ENCODE measurements at places on chromosomes 4 and X.

- DNase-seq = no peak
These were observed 32.2 kb upstream of the CCSER1 start for GRCh38 chr4:90095000-90095399.

GRCh38 chrX:16825264-16826035 lies 39.2 kb downstream of the TXLNG start:
- DNase-seq = no peak

GRCh38 chr4:2487632-2488031 lies 18.7 kb downstream of the RNF4 start:
- no peak for DNase-seq

DNA sequence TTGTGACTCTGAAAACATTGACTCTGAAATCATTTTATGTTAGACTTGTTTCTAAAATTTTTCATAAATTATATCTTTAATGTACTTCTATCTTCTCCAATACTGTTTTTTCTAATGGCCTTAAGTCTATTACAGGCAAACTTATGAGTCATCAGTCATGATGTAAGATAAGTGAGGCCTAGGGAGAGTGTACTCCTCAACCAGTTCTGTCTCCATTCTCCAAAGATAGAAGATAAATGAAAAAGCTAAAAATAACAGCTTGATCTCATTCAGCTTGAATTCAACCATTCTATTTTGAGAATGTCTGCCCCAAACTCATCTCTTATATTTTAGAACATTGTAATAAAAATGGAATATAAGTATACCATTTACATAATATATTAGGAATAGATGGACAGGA lies 34.5 kb downstream of the STBD1 start:
- peak; percentile 7 for DNase-seq

DNA sequence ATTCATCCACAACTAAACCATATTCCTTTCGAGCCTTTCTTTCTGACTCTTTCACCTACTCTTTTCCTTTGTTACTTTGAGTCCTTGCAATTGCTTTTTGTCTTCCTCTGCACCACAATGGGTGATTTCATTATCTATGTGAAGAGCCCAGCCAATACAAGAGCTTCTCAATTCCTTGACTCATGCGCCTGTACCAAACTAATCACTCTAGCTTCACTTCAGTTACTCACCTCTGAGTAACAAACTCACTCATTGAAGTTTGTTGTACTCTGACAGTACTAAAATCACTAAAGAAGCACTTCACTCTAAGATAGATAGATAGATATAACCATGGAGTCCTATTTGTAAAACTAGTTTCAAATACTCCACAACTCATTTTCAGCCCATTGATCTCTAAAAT lies 191.7 kb upstream of the EPHA5 start:
- DNase-seq = no peak

- DNase-seq = no peak
These were observed 24.4 kb upstream of the PLAC8 start for GRCh38 chr4:83138946-83139345.

DNA sequence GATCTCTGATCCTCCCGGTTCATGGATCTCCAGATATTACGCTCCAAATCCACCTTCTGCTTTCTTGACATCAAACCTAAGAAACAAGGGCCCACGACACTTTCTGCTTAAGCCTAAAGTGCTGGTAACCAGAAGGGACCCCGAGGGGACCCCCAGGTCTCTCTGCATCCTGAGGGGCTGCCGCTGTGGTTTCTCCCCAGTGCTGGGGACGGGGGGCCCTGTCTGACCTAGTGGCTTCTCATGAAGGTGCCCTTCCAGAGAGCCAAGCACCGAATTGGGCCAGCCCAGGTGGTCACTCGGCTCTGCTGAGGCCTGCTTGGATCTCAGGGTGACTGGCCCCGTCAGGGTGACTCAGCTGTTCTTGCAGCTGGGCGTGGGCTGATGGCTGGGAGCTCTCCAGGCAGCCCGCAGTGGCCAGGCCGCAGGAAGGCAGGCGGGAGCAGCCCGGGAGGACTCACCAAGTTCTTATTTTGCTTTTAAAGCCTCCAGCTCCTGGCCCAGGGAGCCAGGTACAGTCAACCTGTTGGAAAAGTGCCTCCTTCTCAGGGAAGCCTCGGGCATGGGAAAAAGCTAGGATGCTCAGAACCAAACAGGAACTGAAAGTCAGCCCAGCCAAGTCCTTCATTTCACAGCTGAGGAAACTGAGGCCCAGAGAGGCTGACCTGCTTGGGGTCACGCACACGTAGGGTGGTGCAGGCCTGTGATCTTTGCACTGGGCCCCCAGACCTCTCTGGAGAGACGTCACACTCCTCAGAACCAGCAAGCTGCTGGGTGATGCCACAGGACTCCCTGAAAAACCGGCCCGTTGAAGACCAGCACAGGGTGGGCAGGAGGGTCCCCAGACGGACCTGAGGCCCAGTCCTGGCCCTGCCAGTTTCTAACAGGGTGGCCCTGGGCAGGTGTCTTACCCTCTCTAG lies 16.7 kb downstream of the BLOC1S4 start:
- no peak for DNase-seq

DNA sequence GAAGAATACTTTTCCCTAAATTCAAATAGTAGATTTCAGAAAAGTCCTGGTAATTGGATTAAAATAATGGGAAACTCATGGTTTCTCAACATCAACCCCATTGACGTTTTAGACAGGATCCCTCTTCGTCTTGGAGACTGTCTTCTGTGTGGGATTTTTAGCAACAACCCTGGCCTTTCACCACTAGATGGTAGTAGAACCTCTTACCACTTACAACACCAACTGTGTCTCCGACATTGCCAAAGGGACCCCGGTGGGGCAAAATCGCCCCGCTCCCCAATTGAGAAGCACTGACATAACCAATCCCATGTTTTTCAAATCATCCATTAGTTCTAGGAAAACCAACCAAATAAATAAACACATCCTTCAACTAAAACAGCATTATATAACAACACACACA lies 16.9 kb upstream of the ANOS1 start:
- DNase-seq = peak; percentile 64

DNA sequence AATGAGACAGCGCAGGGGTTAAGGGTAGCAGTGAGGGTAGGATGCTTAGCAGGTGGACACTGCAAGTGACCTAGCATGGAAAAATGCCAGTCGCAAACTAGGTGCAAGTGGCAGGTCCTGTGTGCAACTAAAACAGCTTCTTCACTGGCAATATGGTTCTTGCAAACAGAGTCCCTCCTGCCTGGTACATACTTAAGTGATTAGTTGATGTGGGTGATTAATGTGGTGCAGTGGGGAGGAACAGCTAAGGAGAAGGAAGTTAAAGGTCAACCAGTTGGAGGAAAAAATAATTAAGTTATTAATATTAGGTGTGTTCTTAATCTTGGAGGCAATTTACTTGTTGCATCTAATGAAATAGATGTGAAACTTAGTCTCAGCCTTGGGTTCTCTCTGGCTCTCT lies 121.6 kb upstream of the IGFBP7 start:
- DNase-seq = no peak

DNA sequence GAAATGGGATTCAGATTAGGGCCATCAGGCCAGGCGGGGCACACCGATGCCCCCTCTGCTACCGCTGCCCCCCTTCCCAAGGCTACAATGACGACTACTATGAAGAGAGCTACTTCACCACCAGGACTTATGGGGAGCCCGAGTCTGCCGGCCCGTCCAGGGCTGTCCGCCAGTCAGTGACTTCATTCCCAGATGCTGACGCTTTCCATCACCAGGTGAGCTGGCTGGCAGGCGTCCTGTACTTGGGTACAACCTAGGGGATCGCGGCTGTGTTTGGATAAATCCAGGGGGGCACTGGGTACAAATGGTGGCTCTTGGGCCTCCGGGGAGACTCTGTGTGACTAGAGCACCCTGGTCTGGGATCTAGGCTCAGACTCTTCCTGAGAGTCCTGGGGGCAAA lies 1.1 kb downstream of the EMD start:
- DNase-seq = no peak

- no peak for DNase-seq
These were observed 1511.0 kb downstream of the ARAP2 start for GRCh38 chr4:34733185-34733941.

DNA sequence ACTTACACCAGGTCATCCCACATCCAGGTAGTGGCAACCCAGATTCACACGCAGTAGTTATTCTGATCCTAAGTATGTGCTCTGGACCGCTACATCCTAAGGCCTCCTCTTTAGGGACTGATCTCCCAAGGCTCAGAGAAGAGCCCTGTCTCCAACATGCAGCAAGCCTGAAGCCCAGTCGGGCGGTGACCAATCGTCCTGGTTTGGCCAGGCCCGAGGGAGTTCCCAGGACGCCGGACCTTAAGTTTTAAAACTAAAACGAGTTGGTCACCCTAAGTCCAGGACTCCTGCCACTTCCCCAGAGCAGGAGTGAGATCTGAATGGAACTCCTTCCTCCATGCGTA lies 385 bp downstream of the LYAR start:
- no peak for DNase-seq

GRCh38 chr4:123653236-123653635 lies 256.6 kb downstream of the SPRY1 start:
- DNase-seq = no peak

- DNase-seq = no peak
These were observed 280.5 kb upstream of the EDA2R start for GRCh38 chrX:66919280-66919832.

DNA sequence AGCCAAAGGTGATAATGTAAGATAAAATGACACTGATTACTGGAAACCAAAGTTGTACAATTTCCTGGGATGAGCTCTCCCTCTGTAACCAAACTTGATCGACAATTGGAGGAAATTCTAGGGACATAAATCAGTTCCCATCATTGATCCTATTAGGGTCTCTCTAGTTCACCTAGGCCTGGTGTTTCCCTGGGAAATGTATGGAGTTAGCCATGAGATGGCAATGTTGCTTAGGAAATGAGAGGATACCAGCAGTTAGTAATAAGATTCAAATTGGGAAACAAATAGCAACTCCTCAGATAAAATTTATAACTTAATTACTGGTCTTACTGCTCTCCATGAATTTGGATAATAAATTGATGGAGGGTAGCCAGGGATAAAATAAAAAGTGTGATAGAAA lies 52.2 kb downstream of the SPATA18 start:
- no peak for DNase-seq

- DNase-seq = no peak
These were observed 7.7 kb downstream of the EDNRA start for GRCh38 chr4:147488556-147488955.

- DNase-seq = no peak
These were observed 118.0 kb downstream of the PDE5A start for GRCh38 chr4:119510395-119511149.

- no peak for DNase-seq
These were observed 75.2 kb upstream of the TSPAN5 start for GRCh38 chr4:98733601-98734000.

DNA sequence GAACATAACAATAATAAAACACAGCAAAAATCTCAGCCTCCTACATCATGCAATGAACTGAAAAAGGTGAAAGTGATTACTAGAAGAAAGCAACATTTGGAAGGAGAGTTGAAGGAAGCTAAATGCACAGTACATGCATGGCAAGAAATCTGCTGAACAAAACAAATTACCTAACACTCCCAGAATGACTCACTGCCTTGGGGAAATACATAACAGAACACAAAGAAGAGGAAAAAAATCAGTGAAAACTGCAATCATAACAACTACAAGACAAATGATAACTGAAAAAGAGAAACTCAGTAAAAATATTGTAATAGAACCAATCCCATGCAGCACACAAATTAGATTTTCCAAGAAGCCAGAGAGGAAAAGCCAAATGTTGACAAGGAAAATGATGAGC lies 1513.2 kb downstream of the ARAP2 start:
- no peak for DNase-seq

- DNase-seq = no peak
These were observed 77.3 kb downstream of the SMIM20 start for GRCh38 chr4:25991340-25991739.

- DNase-seq = no peak
These were observed 25.5 kb downstream of the GPRASP3 start for GRCh38 chrX:102745857-102746584.

- DNase-seq = no peak
These were observed 41.1 kb downstream of the NELFA start for GRCh38 chr4:1967512-1968149.

GRCh38 chrX:25020905-25021449 lies 5.2 kb upstream of the ARX start:
- peak; percentile 83 for DNase-seq

DNA sequence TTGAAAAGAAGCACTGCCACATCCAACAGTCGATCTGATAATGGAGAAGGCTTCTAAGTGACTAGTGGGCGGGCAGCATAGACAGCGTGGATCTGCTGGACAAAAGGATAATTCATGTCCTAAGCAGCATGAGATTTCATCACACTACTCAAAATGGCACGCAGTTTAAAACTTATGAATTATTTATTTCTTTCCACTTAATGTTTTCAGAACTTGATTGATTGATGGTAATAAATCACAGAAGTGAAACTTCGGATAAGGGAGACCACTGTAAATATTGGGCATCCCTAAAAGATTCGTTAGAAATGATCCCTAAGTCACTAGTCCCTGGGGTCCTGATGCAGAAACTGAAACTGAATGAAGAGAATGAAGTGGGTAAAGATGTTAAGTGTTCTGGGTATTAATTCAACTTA lies 93.0 kb upstream of the ANK2 start:
- no peak for DNase-seq

- DNase-seq = no peak
These were observed 23.7 kb downstream of the RP2 start for GRCh38 chrX:46860557-46860956.

- no peak for DNase-seq
These were observed 292.9 kb downstream of the DCTD start for GRCh38 chr4:182624281-182624680.

- DNase-seq = no peak
These were observed 2.6 kb upstream of the APBB2 start for GRCh38 chr4:41217020-41217333.

GRCh38 chr4:24683116-24683515 lies 98.8 kb upstream of the DHX15 start:
- peak; percentile 59 for DNase-seq

- no peak for DNase-seq
These were observed 219.8 kb downstream of the SHROOM3 start for GRCh38 chr4:76654791-76655190.

All from KBM-7 (cell line).